ENCODE measurements at places on chromosomes 11 and 22.
A peak's percentile ranks its signal among the peaks of the same experiment; 100 is the strongest.

- DNase-seq = no peak
These were observed 8.0 kb upstream of the CTSD start for GRCh38 chr11:1771700-1772099.

GRCh38 chr11:10387206-10388083, 67.6 kb upstream of the AMPD3 start:
- no peak for DNase-seq

DNA sequence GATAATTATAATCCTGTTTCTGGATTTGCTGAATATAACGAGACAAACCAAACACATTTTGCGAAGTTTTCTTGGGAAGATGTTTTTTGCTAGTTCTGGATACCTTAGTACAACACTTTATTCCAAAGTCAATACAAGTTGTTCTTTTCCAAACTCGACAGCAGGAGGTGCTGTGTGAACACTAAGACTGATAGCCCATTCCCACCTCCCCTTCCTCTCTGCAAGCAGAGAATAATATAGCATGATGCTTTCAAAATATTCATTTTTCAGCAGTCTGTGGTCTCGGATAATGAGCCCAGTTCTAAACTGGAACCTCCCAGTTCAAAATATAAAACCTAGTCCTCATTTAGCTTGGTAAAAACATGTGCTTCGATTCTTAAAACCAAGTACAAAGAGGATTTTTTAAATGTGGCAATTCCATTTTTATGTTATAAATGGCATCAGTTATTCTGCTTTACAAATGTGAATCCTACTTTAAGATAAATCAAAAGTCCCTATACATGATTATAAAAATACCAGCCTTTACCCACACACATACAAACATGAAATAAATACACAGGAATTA, 129.1 kb downstream of the DCDC1 start:
- DNase-seq = no peak

DNA sequence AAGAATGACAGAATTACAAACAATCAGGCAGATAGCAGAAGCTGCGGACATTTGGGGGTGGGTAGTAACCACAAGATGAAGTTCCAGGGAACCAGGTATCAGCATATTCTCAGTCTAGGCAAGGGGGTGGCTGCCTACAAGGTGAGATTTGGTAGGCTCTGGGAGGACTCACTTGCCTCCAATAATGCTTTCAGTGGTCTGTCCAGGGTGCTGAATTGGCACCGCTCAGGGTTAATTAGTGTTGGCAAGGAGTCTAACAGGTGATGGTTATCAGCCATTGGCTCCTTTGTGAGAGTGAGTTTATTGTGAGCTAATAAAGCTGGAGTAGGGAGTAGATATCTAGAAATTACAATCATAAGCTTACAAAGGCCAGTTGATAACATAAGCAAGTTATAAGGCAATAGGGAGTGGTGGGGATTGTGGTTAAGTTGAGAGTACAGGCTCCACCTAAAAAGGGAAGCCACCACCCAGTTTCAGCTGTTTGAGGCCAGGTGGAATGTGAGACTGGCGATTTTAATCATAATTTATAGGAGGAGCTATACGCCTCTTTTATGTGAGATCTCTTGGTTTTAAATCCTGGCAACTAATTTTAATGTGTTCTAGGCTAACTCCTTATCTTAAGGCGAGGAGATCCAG, 320.5 kb downstream of the MIAT start:
- DNase-seq = no peak

- no peak for DNase-seq
These were observed 8.7 kb downstream of the GLB1L2 start for GRCh38 chr11:134340354-134340964.

DNA sequence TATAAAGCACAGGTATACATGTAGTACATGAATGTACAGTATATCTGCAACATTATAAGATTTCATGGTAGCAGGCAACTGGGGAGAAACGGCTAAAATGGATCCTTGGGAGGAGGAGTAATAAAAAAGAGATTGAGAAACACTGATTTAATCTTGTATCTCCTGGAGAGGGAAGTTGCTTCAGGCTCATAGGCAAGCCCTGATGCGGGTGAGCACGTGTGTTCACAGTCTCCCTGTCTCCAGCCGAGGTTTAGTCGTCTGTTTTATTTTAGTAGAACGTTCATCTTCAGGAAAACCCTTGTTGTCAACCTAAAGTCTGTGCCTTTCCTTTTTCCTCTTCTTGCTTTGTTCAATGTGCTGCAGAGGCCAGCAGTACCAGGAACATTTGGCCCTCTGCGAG, 21.8 kb upstream of the SLC25A18 start:
- DNase-seq = no peak

DNA sequence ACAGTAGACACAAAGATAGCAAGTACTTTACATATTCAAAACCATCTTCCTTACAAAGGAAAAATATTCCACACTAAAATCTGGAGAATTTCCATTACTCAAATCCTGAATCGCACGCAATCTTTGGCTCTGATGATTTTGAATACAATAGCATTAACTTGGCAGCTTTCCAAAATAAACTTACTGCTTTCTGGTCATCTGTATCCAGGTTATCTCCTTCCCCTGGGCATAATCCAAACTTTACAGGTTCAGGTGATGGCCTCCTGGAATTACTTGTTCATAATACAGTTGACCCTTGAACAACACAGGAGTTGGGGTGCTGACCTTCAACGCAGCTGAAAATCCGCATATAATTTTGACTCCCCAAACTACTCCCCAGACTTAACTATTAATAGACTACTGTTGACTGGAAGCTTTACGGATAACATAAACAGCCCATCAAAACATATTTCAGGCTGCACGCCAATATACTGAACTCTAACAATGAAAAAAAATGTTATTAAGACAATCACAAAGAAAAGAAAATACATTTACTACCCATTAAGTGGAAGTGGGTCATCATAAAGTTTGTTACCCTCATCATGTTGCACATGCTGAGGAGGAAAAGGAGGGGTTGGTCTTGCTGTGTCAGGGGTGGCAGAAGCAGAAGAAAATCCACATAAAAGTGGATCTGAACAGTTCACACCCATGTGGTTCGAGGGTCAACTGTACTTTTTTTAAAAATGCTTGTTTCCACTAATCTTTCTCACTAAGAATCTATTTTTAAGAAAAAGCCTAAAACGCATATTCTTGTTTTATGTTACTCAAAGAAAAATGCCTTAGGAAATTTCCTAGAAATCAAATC, 6.5 kb downstream of the MTMR2 start:
- DNase-seq = no peak

GRCh38 chr11:122727101-122727929, 71.8 kb downstream of the UBASH3B start:
- no peak for DNase-seq

- DNase-seq = no peak
These were observed 3.4 kb downstream of the OVOL1 start for GRCh38 chr11:65790104-65790901.

GRCh38 chr11:64069401-64070313, 33.9 kb downstream of the FLRT1 start:
- DNase-seq = no peak

- DNase-seq = peak; percentile 87
These were observed at the start of gene SERHL2 for GRCh38 chr22:42553475-42554361. SERHL2 (plus strand) TSS chr22:42553956; CDS start chr22:42554021, 65 bp downstream.

- no peak for DNase-seq
These were observed 43.9 kb downstream of the BBOX1 start for GRCh38 chr11:27084518-27084917.

DNA sequence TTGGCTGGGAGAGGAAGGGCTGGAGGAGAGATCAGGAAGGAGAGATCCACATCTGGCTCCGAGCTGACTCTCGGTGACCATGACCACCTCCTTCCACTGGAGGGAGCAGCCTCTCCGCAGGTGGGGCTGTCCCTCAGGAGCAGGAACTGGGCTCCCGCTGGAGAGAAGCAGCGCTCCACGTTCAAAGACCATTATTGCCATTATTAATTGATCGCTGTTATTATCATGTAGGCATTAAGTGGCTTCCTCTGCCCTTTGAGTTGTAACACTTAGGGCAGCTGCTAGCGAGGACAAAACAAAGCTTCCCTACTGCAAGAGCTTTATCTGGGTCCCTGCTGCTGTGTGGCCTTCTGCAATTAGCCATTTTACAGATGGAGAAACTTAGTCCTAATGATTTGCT, 251.9 kb downstream of the ST3GAL4 start:
- no peak for DNase-seq

DNA sequence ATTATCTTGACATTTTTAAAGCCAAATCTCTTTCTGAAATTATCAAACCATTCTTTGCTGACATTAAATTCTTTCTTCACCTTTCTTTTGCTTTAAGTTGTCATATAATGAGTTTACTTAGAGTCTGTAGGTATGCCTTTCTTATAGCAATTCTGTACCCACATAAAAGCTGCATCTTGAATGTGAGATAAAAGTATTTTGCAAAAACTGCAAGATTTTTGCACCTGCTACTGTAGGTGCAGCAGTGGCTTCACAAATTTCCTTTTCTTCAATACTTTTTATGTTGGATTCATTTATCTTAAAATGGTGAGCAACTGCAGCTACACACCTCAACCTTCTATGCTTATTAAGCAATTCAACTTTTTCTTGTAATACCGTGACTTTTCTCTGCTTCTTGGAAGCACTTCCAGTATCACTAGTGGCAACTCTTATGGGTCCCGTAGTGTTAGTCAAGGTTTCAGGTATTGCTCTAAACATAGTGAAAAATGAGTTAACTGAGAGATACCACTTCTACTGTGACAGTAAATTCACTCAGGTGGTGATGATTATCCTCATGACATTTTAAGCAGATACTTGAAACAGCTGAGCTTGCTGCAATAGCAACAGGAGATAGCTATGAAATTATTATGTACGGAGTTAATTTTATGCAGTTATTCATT, 18.8 kb downstream of the ZFP91 start:
- DNase-seq = no peak

DNA sequence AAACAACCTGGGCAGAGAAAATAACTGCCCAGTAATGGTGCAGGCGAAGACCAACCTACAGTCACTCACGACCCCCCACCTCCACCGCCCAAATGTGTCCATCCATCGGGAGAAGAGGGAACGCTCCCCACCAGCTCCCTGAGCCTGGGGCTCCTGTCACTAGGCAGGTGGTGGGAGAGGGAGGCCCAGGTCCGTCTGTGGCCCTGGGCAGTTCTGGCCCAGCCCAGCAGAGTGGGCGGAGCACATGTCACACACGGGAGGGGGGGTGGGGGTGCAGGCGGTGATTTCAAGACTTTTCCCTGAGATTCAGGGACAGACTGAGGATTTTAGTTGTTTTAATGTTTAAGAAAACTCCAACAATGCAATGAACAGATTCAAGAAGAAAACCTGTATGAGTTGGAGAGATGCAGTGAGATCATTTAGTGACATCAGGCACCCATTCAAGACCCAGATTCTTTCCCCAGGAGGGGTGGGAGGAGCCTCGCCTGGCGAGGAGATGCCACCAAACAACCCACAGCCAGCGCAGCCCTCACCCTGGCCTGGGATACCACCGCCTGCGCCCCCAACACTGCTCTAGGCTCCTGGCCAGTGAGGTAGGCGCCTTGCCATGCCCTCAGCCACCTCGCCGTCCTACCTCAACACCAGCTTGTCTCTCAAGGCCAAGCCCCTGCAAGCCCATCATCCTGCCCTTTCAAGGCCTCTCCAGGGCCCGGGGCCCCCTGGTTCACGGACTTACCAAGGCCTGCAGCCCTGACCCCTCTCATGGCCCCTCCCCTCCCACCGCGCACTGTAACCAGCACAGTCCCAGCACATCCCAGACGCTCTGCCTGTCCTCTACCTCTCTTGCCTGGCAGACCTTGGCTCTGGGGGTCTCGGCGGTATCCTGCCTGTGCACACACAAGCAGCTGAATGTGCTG, 36.8 kb downstream of the TBX1 start:
- no peak for DNase-seq

DNA sequence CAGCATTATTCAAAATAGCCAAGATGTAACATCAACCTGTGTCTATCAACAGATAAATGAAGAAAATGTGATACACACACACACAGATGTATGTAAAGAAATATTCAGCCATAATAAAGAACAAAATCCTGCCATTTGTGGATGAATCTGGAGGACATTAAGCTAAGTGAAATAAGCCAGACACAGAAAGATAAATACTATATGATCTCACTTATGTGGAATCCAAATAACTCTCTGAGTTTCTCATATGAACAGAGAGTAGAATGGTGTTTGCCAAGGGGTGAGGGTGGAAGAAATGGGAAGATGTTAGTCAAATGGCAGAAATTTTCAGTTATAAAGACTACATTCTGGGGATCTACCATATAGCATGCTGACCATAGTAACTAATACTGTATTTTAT, 224.2 kb downstream of the GUCY1A2 start:
- no peak for DNase-seq

- no peak for DNase-seq
These were observed 50.3 kb upstream of the CDON start for GRCh38 chr11:126113012-126113411.

- DNase-seq = no peak
These were observed 736.7 kb upstream of the ANO5 start for GRCh38 chr11:21456186-21456585.

DNA sequence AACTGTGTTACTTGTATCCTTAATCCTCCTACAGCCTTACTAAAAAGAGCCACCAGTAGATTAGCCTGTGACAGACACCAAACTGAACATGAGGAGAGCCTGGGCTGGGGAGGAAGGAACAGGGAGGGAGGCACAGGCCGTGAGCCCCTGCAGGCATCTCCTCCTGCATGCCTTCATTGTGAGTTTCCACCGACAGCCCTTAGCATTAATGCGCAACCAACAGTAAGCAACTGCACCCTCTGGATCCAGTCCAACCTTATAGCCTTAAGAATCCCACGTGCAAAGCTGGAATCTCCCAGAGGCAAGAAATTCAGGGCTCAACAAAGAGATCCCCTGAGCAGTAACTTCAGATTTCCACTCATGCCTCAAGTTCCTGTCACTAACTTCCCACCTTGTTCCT, 84.6 kb downstream of the ETS1 start:
- no peak for DNase-seq

DNA sequence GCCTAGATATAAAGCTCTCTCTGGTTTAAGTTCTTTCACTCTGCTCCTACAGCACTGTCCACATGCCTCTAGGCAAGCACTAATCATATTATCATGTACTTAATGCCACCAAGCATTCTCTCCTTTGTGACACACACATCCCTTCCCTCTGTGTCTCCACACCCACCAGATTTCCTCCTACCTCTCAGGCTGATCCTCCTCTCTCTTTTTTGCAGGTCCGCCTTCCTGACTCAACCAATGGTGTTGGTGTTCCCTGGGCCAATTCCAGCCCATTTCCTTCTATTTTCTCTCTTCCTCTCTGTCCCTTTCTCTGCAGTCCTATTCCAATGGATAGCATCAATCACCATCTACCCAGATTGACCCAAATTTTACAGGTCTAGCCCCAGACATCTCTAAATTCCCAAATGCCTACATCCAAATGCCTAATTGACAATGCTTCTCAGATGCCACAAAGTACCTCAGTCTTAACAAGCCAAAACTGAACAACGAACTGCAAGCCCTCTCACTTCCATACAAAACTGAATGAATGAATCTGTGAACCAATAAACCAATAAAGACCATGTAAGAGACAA, 504 bp upstream of the ZNF215 start:
- peak; percentile 5 for DNase-seq
